Sciatic nerve (tissue), 2 donors: ENCODE measurements at places on chromosomes 1 and 21. TPM values are rescaled to one million over a fixed set of nuclear protein-coding genes. Genes with fewer than 3 reads are reported as not detected.
A peak's percentile ranks its signal among the peaks of the same experiment; 100 is the strongest.

DNA sequence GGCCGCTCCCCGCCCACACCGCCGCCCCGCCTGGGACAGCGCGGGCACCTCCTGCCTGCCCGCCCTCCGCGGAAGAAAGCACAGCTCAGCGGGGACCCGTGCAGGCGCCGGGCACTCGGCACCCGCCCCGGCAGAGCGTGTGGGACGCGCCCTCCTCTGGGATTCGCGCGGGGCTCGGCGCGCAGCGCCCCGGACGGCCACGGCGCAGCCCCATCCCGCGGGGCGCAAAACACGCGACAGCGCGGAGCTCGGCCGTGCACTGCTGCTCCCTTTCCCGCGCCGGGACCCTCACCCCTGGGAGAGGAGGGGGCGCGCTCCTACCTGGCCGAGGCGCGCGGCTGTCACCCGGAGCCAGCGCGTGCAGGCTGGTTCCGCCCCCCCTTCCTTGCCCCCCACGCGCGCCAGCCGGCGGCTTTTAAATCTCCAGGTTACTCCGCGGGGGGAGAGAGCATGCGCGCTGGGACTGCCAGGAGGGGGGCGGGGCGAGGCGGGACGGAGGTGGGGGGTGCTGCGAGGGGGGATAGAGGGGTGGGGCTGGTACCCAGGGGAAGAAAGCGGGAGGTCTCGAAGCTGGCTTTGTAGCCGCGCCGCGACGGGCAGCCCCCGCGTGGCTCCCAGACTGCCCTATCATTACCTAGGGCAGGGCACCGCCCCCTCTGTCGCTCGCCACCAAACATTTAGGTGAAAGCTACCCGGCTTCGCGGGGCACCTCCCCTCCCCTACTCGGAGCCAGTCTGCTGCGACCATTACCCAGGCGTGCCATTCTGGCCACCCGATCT lies at the start of gene SLC45A3:
SLC45A3 (minus strand) TSS at position 437 of the 779 bp plus-strand sequence. CDS start 15,853 bp downstream, outside the sequence.
- DNase-seq = no peak

DNA sequence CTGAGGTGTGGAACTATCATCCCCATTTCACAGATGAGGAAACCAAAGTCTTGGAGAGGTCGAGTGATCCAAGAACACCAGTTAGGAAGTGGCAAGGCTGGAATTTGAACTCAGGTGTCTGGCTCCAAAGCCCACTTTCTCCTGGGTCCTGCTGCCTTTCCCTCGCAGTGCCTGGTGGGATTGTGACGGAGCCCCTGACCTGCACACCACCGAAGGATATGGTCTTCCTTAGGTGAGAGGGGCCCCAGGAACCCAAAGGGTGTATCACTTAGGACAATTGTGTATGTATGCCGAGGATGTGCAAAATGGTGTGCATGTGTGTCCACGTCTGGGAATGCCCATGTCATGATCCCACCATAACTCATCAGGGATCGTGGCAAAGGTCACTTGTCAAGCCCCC lies 392.7 kb downstream of the MATN1 start:
- DNase-seq = no peak

- DNase-seq = no peak
These were observed 5.6 kb upstream of the LACTBL1 start for GRCh38 chr1:22978299-22978698.

GRCh38 chr1:183231545-183231944 lies 45.5 kb downstream of the LAMC2 start:
- DNase-seq = no peak

Gene ZDHHC18
- total RNA-seq = 21.2 TPM

- peak; percentile 63 for DNase-seq
These were observed 129.9 kb downstream of the ZNF281 start for GRCh38 chr1:200279810-200280411.

DNA sequence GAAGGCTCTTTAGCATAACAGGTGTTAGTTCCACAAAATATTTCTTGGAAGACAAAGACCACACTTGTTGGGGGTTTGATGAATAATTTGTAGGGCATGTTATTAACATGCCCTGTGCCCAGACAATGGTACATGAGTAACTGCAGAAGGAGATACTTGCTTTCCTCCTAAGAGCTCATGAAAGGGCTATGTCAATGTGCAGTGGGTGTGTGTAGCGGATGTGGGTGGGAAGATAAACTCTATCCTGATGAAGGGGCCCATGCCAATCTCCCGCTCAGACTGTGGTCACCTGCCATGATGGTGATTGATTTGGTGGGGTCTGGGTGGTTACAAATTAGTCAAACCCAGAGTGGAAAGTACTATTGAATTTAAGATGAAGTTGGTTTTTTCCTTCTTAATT lies 69.8 kb upstream of the DNAH14 start:
- no peak for DNase-seq

Gene UBXN10
- total RNA-seq = 0.13 TPM

DNA sequence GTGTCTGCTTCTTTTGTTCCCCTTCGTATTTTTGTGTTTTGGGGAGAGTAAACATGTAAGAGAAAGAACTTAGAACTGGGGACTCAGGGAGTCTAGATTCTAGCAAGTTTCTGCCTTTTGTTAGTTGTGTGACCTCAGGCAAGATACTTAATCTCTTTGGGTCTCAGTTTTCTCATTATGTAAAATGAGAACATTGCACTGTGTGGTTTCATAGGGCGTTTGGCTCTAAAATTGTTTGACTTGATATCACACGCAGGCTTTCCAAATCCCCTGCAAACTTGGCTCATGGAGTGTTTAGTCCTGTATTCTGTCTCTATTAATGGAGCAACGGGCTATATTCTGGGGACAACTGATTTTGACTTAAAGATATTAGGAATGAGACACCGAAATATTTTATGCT lies 57.7 kb downstream of the NTNG1 start:
- DNase-seq = no peak

DNA sequence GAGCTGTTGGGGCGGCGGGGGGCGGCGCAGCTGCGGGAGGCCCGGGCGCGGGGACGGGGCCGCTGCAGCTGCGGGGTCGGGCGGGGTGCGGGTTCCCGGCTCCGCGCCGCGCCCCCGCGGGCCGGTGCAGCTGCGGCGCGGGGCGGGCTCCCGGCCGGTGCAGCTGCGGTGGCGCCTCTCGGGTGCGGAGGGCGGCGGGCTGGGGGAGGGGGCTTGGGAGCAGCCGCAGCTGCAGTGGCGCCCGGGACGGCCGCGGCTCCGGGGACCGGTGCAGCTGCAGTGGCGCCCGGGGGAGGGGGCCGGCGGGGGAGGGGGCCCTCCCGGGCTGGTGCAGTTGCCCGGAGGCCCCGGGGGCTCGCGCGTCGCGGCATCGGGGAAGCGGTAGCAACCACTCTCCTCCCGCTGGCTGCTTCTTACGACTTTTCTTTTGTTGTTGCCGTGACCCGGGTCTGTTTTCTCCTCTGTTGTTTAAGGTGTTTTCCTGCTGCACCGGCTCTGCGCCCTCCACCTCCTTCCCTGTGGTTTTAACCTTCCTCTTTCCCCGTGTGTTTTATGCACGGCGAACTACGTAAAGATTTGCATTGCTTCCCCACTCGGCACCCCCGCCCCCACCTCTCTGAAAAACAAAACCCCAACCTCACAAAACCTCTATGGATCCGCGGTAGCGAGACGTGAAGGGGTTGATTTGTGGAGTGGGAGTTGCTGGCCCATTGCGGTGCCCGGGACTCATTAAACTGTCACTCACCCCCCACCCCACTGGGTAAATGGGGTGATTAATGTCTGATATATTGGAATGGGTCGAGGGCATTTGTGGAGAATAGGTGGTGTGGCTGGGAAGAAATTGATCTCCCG lies 1.7 kb upstream of the ZBTB18 start:
- no peak for DNase-seq

Gene KCNA3
- total RNA-seq = 0.85 TPM

DNA sequence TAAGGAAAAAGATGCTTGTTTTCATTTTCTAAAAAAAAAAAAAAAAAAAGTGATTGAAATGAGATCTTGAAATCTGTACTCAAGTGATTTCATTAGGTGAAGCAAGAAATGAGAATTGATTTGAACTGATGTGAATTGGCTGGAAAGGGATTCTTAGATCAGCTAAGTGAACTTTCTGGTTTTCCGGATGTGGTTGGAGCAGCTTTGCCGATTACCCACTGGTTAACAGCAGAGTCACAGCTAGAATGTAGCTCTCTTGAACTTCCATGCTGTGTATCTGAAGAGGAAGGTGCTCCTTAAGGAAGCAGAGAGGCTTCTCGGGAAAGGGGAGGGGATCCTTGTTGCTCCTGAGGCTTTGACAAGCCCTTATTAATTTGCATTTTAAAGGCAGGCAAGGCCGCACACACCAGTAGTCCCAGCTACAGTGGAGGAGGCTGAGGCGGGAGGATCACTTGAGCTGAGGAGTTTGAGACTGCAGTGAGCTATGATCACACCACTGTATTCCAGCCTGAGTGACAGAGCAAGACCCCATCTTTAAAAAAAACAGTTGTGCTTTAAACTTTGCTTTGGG lies 28.7 kb upstream of the PWP2 start:
- DNase-seq = no peak

Gene VANGL2
- total RNA-seq = 7.1 TPM

- no peak for DNase-seq
These were observed 7.4 kb downstream of the HMCN1 start for GRCh38 chr1:185741551-185741950.

Gene FCAMR
- not detected for total RNA-seq

GRCh38 chr1:94783342-94784189 lies 36.6 kb upstream of the SLC44A3 start:
- peak; percentile 85 for DNase-seq

DNA sequence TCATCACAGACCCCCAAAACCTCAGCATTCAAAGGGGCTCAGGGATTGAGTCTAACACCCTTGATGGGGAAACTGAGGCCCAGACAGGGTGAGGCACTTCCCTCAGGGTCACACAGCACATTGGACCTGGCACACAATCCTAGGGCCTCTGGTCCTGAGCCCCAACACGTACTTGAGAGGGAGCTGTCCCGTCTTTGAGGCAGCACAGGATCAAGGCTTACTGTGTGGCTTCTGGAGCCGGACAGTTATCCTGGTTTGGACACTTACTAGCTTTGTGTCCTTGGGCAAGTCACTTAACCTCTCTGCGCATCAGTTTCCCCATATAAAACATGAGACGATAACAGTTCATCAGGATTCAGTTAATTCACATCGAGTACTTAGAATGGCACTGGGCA lies 26.5 kb downstream of the RUNX3 start:
- no peak for DNase-seq

- no peak for DNase-seq
These were observed 239.1 kb upstream of the SGIP1 start for GRCh38 chr1:66294707-66295370.

Gene CTH
- total RNA-seq = 5.3 TPM

DNA sequence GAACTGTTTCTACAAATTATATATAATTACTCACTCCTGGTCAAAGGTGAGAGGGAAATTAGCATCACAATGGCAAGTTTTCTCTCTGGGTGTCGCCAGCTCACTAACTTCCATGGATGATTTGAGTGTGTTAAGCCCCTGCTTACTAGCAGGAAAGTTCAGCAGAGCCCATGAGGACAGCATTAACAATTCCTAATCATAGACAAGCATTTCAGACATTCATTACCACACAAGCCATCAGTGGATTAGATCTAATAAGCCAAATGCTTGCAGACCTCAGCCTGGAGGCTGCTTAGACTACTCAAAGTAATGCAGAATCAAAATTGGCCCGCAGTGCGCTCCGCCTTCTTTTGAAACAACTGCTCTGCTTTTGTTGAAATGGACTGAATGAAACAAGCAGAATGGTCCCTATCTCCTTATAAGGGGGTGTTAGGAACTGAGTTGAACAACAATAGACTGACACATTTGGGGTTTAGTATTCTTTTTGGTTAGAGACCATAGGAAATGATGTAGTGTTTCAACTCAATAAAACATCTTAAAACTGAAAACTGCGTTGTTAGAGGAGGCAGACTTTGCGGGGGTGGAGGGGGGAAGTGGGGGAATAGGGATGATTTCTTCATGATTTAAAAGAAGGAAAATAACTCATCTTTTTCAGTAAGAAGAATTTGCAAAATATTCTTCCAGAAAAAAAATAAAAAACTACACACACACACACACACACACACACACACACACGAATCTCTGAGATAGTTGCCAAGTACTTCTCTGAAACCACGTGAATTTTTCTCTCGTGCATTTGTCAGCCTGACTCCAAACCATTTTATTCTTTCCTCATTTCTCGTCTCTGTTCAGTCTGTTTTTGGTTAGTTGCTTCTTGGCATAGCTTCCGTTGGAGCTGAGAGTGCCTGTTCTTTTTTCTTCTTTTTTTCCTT lies 54.6 kb downstream of the GORAB start:
- DNase-seq = no peak

- DNase-seq = peak; percentile 58
These were observed at the start of gene ETV3L for GRCh38 chr1:157099633-157100009. ETV3L (minus strand) TSS chr1:157099808; CDS start chr1:157099523, 285 bp downstream.

Gene HIVEP3
- 11.0 TPM for total RNA-seq

Gene RAB25
- not detected for total RNA-seq
